ENCODE measurements at places on chromosomes 5 and 9. TPM values are rescaled to one million over a fixed set of nuclear protein-coding genes. Genes with fewer than 3 reads are reported as not detected.

Gene CBY3
- total RNA-seq, result not detected

Gene IFNK
- not detected for total RNA-seq

Gene GLDC
- total RNA-seq, result 4.2 TPM

Gene TEX48
- total RNA-seq, result not detected

Gene SNX30
- total RNA-seq, result 36.3 TPM

Gene DNAH5
- 0.12 TPM for total RNA-seq

Gene C5orf58
- total RNA-seq, result not detected

Gene ADGRD2
- total RNA-seq, result not detected

Gene OR2K2
- not detected for total RNA-seq

Gene ALDH1B1
- 21.1 TPM for total RNA-seq

Gene SLC27A6
- not detected for total RNA-seq

Gene CMBL
- total RNA-seq, result 21.6 TPM

Gene NEK6
- 225 TPM for total RNA-seq

Gene HSDL2
- 55.5 TPM for total RNA-seq

Gene TAF11L5
- not detected for total RNA-seq

Gene RPL37
- 3,319 TPM for total RNA-seq

Gene AGXT2
- not detected for total RNA-seq

Gene UGT3A1
- not detected for total RNA-seq

Gene SLC4A9
- total RNA-seq, result not detected

Gene LRRC26
- not detected for total RNA-seq

Gene STC2
- 503 TPM for total RNA-seq

Gene C8G
- total RNA-seq, result not detected

Gene SEC61B
- 119 TPM for total RNA-seq

Gene SPINK7
- not detected for total RNA-seq

Measured in smooth muscle cell of the coronary artery (primary cell).